ENCODE measurements at places on chromosomes 1 and 21. TPM values are rescaled to one million over a fixed set of nuclear protein-coding genes. Genes with fewer than 3 reads are reported as not detected.

GRCh38 chr1:20158358-20159070 is 19.4 kb downstream of the PLA2G2F start:
- DNase-seq = no peak

Gene PGBD5
- polyA plus RNA-seq = not detected

DNA sequence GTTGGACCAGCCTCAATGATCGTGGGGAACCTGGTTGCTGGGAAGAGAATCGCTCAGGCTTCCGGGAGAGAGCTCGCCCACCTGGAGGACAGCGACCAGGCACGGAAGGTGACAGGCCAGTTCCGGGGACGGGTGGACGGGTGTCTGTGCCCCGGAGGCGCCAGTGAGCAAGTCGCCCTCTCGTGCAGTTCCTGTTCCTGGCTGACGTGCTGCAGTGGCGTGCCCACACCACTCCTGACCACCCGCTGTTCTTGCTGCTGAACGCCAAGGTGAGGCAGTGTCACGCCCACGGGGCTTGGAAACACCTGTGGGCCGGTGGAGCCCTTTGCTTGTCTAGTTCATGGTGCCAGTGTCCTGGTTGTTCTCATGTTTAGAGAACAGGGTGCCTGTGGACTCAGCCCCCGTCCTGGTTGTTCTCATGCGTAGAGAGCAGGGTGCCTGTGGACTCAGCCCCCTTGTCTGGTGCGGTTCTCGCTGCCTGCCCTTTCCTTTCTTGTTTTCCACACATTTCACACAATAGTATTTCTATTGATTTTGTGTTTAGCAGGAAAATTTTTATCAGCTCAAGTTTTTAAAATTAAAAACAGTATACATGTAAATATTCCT is 53.1 kb downstream of the S100B start:
- peak; percentile 73 for DNase-seq

GRCh38 chr1:156848461-156849150 is 10.3 kb downstream of the INSRR start:
- peak; percentile 59 for DNase-seq

DNA sequence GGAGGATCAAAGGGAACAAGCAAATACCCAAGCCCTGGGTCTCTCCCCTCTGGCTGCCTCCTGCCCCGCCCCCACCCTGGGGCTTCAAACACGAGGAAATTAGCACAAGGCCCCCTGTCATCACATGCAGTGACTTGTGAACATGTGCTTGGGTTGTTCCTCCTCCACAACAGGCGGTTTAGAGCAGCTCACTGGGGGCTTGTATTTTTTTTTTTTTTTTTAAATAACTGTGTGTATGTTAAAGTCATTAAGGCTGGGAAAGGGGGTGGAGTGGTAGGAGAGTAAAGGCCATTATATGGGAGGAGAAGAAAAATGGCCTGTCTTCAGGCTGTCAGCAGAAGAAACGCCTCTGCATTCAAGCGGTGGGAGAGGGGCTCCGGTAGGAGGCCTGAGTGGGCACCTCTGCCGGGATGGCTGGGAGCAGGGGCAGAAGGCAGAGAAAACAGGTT is 64.2 kb downstream of the PLXNA2 start:
- DNase-seq = no peak

DNA sequence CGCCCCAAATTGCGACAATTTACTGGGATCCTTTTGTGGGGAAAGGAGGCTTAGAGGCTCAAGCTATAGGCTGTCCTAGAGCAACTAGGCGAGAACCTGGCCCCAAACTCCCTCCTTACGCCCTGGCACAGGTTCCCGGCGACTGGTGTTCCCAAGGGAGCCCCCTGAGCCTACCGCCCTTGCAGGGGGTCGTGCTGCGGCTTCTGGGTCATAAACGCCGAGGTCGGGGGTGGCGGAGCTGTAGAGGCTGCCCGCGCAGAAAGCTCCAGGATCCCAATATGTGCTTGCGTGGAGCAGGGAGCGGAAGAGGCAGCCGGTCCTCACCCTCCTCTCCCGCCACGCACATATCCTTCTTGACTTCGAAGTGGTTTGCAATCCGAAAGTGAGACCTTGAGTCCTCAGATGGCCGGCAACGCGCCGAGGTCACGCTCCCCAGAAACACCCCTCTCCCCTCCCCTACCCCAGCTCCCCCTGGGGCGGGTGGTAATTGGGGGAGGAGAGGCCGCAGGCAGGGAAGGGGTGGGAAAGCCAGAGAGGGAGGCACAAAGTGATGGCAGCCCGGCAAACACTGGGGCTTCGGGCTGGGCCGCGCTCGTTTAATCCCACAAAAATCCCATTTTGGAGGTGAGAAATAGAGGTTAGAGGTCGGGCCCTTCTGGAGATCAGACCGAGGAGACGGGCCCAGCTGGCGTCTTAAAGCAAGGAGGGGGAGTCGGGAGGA is 6.2 kb downstream of the SIM2 start:
- no peak for DNase-seq

GRCh38 chr1:43275826-43276620 is 6.2 kb downstream of the TMEM125 start:
- no peak for DNase-seq

GRCh38 chr1:197336571-197336970 is 68.5 kb downstream of the CRB1 start:
- no peak for DNase-seq

GRCh38 chr1:201021630-201022492 is 1.7 kb downstream of the KIF21B start:
- no peak for DNase-seq

GRCh38 chr1:154352581-154353459 is 27.5 kb downstream of the ATP8B2 start:
- no peak for DNase-seq

GRCh38 chr1:34278211-34278610 is 101.5 kb downstream of the C1orf94 start:
- DNase-seq = no peak

DNA sequence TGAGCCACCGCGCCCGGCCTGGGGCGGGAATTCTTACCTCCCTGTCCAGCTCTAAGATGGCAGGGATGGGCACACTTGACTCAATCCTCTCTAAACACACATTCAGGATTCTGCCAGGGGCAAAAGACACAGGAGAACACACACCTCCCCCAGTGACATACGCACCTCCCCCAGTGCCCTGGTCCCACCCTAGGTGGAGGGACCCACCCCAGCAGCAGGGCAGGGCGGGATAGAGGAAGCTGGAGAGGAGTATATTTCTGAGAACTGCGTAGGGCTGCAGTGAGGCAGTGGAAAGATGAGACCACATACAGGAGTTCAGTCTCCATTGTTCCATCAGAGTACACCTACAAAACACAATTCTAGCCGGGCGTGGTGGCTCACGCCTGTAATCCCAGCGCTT is 92.5 kb downstream of the SDCCAG8 start:
- DNase-seq = no peak

DNA sequence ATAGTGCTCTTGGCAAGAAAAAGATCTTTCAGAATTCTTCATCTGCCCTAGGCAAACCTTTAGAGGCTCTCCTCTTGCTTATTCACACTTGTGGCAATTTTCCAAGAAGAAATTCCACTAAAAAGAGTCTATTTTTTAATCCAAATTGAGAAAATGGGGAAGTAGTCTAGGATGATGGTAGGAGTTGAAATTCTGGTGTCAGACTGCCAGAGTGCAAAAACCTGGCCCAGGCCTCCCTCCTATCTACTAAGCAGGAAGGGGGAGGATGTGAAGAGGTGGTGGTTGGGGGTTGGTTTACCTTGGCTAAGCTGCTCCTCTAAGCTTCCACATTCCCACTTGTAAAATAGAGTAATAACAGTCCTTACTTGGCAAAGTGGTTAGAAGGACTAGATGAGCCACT is 120.6 kb upstream of the KCNJ15 start:
- no peak for DNase-seq

DNA sequence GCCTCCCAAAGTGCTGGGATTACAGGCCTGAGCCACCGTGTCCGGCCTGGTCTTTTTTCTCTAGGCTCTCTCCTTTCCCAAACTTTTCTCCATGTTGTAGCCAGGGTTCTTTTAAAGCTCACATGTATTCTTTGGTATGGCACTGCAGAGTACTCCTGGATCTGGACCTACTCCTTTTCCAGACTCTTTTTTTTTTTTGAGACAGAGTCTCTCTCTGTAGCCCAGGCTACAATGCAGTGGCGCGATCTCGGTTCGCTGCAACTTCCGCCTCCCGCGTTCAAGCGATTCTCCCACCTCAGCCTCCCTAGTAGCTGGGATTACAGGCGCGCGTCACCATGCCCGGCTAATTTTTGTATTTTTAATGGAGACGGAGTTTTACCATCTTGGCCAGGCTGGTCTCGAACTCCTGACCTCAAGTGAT is 602 bp upstream of the MED18 start:
- no peak for DNase-seq

- no peak for DNase-seq
Observed at GRCh38 chr1:41678111-41678878, 193.8 kb upstream of the EDN2 start.

Gene GUCA2B
- not detected for polyA plus RNA-seq

DNA sequence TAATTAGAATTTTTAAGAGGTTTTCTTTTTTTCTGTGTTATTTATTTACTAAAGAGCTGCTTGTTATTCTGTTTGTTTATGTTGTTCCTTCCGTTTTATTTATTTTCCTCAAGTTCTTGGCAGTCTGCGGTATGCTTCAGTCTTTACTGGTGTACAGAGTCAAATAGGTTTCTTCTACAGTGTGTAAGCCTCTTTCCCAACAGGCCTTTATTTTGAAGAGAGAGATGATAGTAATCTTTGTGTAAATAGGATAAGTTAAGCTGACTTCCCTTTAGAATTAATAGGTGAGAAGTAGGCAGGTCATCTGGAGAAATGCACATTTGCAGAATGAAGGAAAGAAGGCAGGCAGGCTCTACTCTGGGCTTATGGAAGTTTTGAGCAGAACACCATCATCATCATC is 23.8 kb downstream of the MAST2 start:
- no peak for DNase-seq

DNA sequence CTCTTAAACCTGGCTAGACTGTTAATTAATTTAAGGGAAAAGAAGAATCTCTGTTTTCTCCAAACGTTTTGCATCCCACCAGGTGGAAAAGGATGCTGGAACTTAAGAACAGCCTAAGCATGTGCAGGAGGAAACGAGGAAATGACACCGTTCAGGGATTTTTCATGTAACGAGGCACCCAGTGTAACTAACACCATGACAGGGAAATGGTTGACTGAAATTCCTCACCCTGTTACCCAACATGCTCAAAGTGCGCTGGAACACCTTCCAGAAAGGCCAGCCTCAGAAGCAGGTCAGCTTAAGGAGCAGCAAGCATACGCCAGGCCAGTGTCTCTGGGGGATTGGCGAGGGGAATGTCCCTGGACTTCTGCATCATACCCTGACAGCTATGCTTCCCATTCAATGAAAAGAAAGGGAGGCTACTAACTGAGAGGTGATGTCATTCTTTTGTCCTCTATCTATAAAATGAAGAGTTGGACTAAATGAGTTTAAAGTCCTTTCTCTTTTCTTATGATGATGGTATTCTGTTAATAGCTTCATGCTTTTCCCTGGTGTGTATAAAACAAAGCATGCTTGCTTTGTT is 21.6 kb downstream of the TNN start:
- no peak for DNase-seq

Gene MRPS14
- 52.1 TPM for polyA plus RNA-seq

Gene GJA5
- not detected for polyA plus RNA-seq

DNA sequence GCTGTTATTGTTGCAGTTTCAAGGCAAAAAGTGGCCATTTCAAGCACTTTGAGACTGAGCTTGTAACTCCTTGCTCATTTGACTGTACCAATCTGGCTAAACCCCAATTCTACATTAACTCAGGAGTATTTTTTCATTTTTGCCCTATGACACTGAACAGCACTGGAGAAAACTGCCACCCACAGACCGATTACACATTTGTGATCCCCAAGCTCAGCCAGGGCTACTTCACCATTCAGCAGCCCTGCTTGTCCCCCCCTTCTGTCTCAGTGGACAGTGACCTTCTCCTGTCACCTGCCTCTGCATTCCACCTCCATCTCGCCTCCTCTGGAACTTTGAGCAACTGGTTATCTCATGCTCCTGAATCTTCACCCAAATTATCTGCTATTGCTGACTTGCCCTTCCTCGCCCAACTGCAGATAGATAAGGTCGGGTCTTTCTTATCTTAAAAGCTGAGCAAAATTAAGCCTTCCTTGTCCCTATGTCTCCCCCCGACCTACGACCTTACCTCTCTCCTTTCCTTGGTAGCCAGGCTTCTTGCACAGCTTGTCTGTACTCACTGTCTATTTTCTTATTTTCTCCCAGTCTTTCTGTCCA is 25.3 kb downstream of the SPATA46 start:
- DNase-seq = no peak

DNA sequence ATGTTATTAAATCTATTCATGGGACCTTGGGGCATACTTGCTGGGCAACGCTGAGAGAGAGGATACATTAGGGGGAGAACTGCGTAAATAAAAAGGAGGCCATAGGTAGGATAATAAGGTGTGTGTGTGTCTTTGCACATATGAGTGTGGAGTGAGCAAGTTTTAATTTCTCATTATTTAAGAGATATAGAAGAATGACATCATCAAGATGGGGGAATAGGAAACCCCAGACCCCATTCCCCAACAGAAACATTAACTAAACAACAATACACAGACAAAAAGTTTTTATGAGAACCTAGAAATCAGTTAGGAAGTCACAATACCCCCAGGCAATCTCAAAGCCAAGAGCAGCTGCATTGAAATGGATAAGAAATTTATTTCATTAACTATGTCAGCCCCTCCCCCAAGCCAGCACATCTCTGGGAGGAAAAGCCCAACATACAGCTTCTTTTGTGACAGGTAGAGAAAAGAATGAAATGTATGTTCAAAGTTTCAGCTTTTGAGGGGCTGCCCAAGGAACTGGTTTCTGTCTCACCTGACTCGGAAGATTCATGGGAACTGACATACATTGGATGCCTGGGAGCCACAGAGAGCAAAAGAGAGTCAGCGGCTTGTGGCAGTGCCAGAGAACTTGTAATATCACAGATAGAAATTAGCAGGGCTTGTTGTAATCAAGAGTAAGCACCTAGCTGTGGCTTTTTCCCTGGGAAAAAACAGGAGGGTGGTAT is 234.3 kb upstream of the NFIA start:
- DNase-seq = no peak

DNA sequence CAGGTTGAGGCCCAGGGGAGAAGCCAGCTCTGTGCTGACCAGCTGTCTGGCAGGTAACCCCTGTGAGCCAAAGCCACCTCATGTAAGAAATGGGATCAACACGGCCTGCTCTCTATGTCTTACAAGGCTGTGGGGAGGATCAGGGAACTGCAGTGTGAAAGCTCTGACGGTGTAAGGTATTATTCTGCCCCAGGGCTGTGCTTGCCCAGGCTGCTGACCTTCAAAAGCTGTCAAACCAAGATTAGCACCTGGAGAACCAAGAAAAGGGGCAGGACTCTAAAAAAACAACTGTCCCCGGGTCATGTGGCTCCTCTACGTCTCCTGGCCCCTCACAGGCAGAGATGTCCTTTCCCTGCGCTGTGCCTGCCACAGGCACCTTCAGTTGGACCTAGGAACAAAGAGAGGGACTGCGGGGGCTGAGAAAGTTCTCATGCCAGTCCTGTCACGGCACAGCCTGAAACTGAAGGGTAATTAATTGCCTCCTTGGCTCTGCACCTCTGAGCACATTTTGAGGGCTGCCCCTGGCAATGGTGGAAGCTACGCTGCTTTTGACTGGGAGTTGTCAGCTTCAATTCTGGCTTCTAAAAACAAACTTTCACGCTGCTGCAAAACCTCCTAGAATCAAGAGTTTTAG is 77.6 kb downstream of the PGBD5 start:
- no peak for DNase-seq

All from immature natural killer cell (primary cell).